Esophagus (tissue), 2 donors: ENCODE measurements at places on chromosomes 2 and 18. TPM values are rescaled to one million over a fixed set of nuclear protein-coding genes. Genes with fewer than 3 reads are reported as not detected.

KIAA2012 gene
- polyA plus RNA-seq: not detected

IL1RL2 gene
- polyA plus RNA-seq: 5.0 TPM

C1GALT1C1L gene
- polyA plus RNA-seq: 0.45 TPM

BMPR2 gene
- 4.7 TPM for polyA plus RNA-seq

CCNT2 gene
- 7.6 TPM for polyA plus RNA-seq

MAPK4 gene
- polyA plus RNA-seq: 0.16 TPM
